Activated naive CD4-positive, alpha-beta T cell (primary cell): ENCODE measurements at places on chromosomes 7 and 10.

DNA sequence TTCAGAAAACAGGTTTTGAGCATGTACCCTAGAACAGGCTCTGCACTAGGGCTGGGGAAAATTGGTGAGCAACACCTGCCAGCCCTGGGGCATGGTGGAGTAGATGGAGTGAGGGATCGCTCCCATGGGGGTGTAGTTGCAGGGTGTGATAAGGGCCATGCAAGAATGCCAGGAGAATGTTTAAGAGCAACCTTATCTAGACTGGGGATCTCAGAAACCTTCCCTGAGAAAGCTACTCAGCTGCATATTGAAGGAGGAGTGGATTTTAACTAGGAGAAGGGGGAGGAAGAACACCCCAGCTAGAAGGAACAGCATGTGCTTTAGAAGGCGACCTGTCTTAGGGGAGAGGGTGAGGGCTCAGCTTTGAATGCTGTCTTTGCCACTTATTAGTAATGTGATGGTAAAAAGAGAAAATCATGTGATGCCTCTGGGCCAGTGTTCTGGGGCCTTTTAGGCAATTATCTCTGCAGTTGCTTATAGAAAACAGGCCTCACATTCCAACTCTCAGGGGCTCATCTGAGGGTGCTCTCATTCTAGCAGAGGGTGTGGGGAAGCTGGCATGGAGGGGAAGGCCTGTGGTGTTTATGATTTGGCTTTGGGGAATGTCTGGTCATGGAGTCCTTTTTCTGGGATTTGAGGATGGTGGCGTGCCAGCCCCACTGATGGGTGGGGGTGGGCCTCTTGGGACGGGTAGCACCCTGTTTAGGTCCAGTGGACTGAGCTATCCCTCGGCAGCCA, 225.4 kb downstream of the BMPER start:
- DNase-seq = no peak

- DNase-seq = no peak
Measured at GRCh38 chr10:78063236-78063635, 29.6 kb downstream of the RPS24 start.

- no peak for DNase-seq
Measured at GRCh38 chr10:78594559-78595268, 474.1 kb upstream of the ZMIZ1 start.

DNA sequence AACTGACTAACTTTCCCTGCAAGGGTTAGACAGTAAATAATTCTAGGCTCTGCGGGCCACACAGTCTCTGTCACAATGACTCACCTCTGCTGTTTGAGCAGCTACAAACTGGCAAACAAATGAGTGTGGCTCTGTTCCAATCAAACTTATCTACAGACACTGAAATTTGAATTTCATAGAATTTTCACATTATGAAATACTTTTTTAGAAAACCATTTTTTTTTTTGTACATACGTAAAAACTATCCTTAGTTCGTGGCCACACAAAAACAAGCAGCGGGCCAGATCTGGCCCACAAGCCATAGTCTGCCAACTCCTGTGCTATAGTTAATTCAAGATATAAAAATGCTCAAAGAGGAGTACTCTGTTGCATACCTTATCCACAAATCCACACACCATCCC, 32.6 kb downstream of the PIP4K2A start:
- DNase-seq = no peak

DNA sequence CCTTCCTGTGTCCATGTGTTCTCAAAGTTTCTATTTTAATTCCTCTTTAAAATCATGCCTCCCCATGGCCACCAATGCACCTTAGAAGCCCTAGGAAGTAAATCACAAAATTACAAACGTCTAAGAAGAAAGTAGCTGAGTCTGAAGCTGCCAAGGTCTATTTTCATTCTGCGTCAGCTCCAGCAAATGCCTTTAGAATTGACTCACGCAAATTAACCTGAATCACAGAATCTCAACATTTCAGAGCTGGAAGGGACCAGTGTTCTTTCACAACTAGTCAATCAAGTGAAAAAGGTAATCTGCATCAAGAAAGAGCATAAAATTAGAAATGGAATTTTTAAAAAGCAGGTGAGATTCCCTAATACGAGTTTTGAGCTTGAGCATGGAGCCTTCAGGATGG, 1017.6 kb downstream of the SORCS3 start:
- DNase-seq = no peak

- no peak for DNase-seq
Measured at GRCh38 chr7:87032604-87033339, 26.7 kb downstream of the ELAPOR2 start.

- no peak for DNase-seq
Measured at GRCh38 chr7:112293416-112293815, 86.9 kb downstream of the ZNF277 start.

GRCh38 chr10:98878921-98879320, 356.7 kb downstream of the HPSE2 start:
- DNase-seq = no peak
